ENCODE measurements at places on chromosomes 13 and 19.

GRCh38 chr13:74696148-74696922 lies 562.1 kb upstream of the KLF12 start:
- no peak for DNase-seq

GRCh38 chr19:29060813-29061364 lies 152.1 kb downstream of the UQCRFS1 start:
- no peak for DNase-seq

DNA sequence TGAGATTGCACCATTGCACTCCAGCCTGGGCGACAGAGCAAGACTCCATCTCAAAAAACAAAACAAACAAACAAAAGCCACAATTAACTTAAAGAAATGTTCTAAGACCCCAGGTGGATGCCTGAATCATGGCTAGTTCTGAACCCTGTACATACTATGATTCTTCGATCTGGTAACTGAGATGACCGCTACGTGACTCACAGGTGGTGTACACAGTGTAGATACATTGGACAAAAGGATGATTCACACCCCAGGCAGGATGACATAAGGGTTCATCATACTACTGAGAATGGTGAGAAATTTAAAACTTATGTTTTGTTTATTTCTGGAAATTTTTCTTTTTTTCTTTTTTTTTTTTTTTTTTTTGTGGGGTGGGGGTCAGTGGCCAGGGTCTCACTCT lies 6.5 kb downstream of the ZNF426 start:
- DNase-seq = no peak

GRCh38 chr13:101292711-101293110 lies 123.6 kb downstream of the NALCN start:
- no peak for DNase-seq

DNA sequence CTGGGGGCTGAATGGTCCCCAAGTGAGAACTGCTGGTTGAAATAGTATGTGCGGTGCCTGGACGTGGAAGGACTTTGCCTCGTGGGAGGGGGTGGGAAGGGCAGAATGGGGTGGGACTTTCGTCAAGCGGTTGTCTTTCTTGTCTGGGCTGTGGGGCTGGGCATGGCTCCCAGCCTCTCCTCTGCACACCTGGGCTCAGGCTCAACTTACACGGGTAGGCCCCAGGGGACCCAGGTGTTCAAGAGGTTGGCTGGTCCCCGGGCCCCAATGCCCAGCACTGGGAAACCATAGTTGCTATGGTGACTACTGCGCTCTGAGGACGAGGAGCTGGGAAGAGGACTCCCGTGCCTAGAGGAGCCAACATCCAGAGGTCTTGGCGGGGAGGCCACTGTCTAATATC lies 7.3 kb downstream of the NWD1 start:
- no peak for DNase-seq

GRCh38 chr19:46269101-46269500 lies 27.7 kb upstream of the HIF3A start:
- DNase-seq = no peak

- no peak for DNase-seq
These were observed 1404.5 kb upstream of the SPRY2 start for GRCh38 chr13:81745391-81745790.

DNA sequence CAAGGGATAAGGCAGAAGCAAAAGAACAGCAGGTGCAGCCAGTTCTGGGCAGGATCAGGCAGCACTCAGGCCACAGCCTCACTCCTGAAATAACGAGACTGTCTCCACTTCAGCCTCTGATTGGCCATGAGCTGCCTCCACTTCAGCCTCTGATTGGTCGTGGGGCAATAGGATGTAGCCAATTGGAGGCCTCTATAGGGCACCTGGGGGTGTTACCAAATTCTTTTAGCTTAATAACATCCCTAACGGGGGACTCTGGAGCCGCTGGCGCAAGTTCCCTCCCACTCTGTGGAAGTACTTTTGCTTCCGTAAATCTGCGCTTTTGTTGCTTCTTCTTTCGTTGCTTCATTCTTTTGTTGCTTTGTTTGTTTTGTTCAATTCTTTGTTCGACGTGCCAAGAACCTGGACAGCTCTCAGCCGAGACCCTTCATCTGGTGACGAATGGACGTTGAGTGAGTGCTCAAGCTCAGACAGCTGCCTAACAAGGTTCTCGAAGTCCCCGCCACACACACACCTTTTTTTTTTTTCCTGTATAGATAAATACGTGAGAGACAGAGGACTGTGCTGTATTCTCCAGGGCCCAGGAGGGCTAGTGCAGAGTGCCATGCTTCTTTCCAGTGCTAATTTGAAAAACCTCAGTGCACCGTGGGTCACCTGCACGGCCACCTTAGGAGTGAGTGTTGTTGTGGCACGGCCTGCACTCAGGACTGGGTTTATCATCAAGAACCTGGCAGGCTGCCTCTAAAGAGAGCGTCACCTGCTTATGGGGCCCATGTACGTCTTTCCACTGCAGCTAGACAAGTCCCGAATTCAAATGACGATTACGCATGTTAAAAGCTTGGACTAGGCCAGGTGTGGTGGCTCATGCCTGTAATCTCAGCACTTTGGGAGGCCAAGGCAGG lies 32.0 kb upstream of the TUBGCP3 start:
- DNase-seq = no peak

DNA sequence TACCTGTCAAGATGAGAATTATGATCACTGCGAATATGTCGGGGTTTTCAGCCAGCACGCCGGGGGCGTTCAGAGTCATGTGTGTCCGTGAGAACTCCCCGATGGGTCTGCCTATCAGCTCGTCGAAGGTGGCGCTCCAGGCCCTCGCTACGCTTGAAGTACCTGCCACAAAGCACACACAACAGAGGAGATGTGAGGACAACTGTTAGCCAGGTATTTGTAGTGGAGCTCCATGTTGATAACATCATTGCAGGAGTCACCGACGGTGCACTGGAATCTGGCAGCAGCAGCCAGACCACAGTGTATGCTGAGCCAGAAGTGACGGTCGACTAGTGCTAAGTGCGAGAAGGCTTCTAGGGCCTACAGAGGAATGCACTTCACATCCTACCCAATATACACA lies 62.7 kb downstream of the SLC7A1 start:
- DNase-seq = no peak

DNA sequence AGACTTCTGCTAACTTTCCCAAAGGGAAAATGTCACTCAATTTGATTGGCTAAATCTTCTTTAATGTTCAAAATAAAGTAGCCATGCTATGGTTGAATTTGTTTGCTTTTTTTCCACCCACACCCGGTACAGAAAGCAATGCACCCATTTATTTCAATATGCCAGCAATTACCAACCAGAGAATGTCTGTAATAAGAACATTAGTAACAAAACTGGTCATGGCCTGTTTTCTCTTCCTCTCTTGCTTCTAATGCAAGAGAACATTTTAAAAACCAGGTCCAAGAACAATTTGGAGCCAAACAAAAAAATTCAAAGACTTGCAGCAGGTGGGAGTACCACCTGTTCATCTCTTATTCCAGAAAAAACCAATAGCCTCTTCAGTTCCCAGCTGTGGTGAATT lies 1108.8 kb upstream of the PCDH20 start:
- DNase-seq = no peak

GRCh38 chr19:17854061-17854460 lies 5.6 kb upstream of the RPL18A start:
- DNase-seq = no peak

- no peak for DNase-seq
These were observed 3.4 kb downstream of the PRR12 start for GRCh38 chr19:49594157-49594992.

DNA sequence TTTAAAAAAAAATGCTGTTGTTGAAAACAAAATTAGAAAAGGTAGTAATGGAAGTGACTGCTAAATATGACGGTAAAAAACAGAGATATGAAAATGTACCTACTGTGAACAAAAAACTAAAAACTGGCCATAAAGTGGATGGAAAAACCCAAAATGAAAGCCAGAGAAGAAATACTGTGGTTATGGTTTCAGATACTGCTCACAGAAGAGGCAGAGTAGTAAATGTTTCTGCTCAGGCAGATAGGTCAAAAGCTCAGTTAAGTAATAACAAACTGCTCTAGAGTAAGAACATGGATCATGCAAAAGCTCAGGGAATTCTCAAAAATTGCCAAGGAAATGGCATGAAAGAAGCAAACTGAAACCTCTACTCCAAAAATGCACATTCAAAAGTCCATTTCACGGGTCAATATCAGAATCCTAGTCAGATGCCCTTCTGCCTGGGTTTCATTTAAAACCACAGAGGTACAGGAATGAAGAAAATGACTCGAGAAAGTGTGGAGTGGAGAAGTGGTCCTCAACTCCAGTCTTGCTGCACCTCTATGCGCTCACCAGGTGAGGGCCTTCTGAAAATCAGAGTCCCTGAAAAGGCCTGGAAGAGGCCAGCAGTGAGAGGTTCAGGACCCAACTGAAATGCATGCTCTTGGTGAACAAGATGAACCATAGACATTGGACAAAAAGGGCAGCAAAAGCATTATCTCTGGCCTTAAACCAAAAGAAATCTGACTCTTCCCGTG lies 315.0 kb upstream of the SPRY2 start:
- DNase-seq = no peak

DNA sequence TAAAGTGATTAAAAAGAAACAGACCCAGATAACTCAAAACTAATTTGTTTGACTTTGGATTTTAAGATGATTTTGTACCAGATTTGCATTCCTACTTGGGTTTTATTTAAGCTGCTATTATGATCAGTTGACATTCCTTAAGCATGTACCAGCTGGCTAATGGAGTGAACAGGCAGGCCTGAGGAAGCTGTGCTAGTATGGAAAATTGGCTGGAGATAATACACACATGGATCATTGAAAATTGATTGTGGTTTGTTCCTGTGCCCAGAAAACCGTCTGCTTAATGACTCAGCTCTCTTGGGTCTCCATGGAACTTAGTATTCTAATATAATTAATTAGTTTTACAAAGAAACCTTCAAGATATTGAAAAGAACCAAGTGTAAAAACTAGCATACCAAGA lies 22.6 kb downstream of the POLR1D start:
- DNase-seq = peak; percentile 53

DNA sequence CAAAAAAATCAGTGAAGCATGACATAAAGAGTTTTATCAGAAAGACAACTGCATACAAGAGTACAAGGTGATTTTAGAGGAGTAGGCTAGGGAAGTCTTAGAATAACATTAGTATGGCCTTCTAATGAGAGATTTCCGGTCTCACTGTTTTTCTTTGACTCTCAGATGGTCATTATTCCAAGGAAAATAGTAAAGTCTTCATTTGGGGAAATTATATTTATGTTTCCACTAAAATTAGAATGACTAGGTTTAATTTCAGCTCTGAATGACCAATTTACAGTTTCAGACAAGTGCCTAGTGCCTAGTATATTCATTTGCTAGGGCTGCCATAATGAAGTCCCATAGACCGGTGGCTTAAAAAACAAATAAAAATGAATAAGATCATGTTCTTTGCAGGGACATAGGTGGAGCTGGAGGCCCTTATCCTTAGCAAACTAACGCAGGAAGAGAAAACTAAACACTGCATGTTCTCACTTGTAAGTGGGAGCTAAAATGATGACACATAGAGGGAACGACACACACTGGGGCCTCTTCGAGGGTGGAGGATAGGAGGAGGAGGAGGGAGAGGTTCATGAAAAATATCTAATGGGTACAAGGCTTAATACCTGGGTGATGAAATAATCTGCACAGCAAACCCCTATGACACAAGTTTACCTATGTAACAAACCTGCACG lies 303.1 kb downstream of the PCDH9 start:
- DNase-seq = no peak

DNA sequence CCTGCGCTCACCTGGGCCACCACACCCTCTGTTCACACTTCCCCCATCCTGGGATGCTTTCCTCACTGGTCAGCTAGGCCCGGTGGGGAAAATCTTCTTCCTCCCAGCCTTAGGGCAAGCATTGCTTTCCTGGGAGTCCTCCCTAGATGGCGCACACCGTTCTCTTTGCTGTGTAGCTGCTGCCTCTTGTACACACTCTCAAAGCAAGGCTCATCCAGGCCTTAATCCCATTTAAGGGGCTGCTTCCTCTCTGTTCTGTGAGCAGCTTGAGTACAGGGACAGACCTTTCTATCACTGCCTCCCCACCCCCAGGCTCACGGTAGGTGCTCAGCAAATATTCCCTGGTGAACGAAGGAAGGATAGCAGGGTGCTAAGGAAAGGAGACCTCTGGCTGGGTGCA lies 11.1 kb downstream of the SLC7A10 start:
- no peak for DNase-seq

GRCh38 chr13:101611491-101612475 lies 159.3 kb downstream of the ITGBL1 start:
- no peak for DNase-seq

DNA sequence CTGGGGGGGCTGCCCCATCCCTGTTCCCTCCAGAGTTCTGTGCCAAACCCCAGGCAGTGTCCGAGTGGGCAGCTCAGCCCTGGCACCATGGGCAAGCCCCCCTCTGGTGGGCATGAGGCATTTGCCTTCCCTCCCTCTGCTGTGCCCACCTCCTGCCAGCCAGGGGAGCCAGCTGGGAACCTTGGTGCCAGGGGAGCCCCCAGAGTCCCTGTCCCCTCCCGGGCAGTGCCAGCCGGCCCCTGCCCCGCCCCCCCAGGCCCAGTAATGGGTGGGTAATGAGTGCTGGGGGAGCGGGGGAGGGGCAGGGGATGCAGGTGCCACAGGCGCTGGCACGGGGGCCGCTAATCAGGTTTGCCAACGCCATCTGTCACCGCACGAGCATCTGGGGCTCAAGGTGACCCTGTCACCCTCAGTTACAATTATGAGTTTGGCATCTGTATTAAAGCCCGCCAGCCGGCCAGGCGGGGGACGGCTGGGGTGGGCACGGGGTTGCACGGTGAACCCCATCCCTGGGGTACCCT lies 5.9 kb downstream of the DAND5 start:
- no peak for DNase-seq

DNA sequence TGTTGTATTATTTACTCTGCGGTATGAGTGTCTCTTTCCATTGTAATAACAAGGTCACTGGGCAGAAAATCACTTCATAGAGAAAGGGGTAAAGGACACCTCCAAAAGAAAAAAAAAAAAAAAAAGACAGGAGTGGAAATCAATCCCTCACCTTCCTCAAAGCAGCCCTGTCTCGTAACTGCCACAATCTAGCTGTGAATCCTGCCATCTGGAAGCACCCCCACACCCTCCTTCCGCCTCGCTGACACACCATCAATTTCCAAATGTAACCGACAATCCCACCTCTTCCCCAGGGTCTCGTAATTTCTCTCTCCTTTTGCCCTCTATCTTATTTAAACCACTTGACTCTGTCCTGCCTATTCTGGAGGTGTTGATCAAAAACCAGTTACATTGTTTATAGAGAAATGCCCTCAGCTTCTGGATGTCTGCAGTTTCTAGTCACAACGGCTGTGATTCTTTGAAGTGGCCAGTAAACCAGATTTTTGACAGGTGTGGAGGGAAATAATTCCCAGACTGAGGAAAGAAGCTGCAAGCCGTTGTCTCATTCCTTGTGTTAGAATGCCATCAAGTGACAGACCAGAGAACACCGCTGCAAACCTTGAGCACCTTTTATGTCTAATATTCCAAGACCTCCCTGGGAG lies 9.1 kb upstream of the POP4 start:
- no peak for DNase-seq
